ENCODE measurements at places on chromosomes 4 and X. TPM values are rescaled to one million over a fixed set of nuclear protein-coding genes. Genes with fewer than 3 reads are reported as not detected.

ENPEP gene
- total RNA-seq = not detected

DACH2 gene
- total RNA-seq = not detected

SLC10A4 gene
- total RNA-seq = not detected

MAGEB16 gene
- not detected for total RNA-seq

NSD2 gene
- 232 TPM for total RNA-seq

HAUS7 gene
- total RNA-seq = 41.9 TPM

NKX3-2 gene
- not detected for total RNA-seq

MAGEA1 gene
- total RNA-seq = not detected

DNA sequence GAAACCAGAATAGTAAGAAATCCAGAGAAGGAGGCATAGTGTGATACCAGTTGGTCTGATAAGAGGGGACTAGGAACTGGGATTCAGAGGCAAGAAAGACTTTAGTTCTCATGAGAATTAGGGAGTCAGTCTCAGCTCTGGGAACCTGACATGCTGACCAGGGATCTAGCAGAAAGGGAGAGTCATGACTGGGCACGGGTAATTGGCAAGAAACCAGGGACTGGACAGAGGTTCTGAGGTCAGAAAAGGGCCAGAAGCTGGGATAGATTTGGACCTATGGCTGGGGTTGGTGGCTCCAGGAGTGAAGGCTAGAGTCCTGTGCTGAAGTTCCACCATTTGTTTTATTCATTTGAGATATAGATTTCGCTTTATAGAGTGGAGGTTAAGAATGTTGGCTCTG is 110.2 kb upstream of the C1GALT1C1 start:
- no peak overlapping the region for H3K4me3 ChIP-seq
- DNase-seq = no peak
- no peaks in the 10 kb centered on the region for H3K27me3 ChIP-seq
- H3K36me3 ChIP-seq = no peaks in the 10 kb centered on the region

DNA sequence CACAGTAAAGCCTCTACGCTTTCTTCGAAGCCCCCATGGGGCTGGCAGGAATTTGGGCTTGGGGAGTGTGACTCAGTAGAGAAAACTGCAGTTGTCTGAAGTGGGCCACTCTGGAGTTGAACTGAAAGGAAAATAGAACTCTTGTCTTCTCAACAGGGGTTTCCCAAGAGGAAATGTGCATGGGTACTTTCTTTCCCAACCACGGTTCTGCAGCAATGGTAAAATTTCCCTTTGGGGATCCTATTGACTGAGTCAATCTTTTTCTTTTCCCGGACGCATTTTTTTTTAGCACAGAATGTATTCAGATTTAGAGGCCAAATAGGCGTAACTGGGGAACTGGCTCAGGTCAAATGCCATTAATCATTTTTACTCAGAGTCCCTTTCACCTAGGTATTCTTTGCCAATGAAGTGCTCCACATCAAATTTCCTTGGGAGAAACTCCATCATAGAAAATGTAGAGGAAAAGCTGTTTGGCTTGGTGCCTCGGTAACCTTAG is 269.3 kb downstream of the STIM2 start:
- peaks cover 4% of the 10 kb centered on the region for H3K36me3 ChIP-seq
- no peaks in the 10 kb centered on the region for H3K4me1 ChIP-seq
- no peak for DNase-seq
- no peak overlapping the region for H3K4me3 ChIP-seq

DNA sequence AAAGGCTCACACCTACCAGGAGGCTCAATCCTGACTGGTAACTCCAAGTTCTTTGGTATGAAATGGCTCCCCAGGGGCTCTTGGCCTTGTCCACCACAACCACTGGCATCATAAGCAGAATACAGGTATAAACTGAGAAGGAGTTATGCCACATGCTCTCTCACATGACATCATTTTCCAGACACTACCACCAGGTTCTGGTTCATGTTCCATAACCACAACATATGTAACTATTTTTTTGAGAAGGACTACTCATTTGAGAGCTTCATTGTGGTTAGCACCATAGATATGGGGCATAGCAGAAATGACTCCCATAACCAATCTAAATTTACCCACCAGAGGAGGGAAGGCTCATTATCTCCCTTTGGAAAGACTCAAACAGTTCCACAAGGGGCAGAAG is 19.6 kb downstream of the PRDM5 start:
- H3K27me3 ChIP-seq = peaks cover 13% of the 10 kb centered on the region
- no peak overlapping the region for H3K27ac ChIP-seq
- H3K4me3 ChIP-seq = no peak overlapping the region
- peaks cover 7% of the 10 kb centered on the region for H3K4me1 ChIP-seq
- DNase-seq = peak; percentile 22

DNA sequence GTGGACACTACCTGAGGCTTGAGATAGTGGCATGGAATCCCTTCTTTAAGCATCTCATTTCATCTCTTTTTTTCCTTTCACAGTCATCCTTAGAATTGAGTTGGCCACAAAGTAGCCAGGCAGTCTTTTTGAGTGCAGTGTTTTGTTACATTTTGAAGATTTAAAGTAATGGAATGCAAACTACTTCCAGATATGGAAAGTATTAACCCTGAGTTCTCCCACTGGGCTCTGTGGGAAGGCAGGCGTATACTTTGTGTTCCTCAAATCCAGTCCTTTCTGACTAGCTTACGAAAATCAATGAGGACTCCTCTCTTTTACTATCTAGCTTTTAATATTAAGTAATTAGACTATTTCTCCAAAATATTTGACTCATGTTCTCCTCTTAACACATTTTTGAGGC is 29.9 kb downstream of the PCDH10 start:
- H3K27ac ChIP-seq = no peak overlapping the region
- H3K27me3 ChIP-seq = no peaks in the 10 kb centered on the region
- H3K36me3 ChIP-seq = no peaks in the 10 kb centered on the region

GRCh38 chr4:1583051-1583785 is 100.9 kb downstream of the FAM53A start:
- no peaks in the 10 kb centered on the region for H3K36me3 ChIP-seq
- no peak overlapping the region for H3K4me3 ChIP-seq
- DNase-seq = no peak
- peaks cover 4% of the 10 kb centered on the region for H3K4me1 ChIP-seq
- H3K27me3 ChIP-seq = no peaks in the 10 kb centered on the region

- H3K4me1 ChIP-seq = peaks cover 10% of the 10 kb centered on the region
- H3K36me3 ChIP-seq = no peaks in the 10 kb centered on the region
- H3K4me3 ChIP-seq = peak overlapping the region; percentile 73
- H3K27ac ChIP-seq = peak overlapping the region; percentile 47
Measured at GRCh38 chr4:57163530-57164459, 53.6 kb upstream of the IGFBP7 start.

DNA sequence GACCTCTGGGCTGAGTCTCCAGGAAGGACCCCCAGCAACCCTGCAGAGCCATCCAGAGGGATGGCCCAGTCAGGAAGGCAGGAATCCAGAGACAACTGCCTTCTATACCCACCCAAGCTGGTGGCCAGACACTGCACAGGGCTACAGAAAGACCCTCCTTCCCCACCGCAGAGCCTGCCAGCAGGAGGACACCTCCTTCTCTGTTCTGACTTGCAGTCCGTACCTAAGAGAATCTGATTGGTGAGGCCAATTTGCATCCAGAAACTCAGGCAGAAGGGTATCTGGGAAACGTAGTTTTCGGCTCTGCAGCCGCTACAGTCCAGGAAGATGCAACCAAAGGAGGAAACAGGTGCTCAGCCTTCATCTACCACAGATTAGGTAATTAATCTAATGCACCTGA is 155.4 kb upstream of the FRG1 start:
- no peaks in the 10 kb centered on the region for H3K36me3 ChIP-seq
- peaks cover 6% of the 10 kb centered on the region for H3K27me3 ChIP-seq
- no peak overlapping the region for H3K4me3 ChIP-seq

GRCh38 chr4:169791527-169792156 is 33.9 kb upstream of the HPF1 start:
- peaks cover 15% of the 10 kb centered on the region for H3K4me1 ChIP-seq
- H3K36me3 ChIP-seq = no peaks in the 10 kb centered on the region
- DNase-seq = peak; percentile 55

DNA sequence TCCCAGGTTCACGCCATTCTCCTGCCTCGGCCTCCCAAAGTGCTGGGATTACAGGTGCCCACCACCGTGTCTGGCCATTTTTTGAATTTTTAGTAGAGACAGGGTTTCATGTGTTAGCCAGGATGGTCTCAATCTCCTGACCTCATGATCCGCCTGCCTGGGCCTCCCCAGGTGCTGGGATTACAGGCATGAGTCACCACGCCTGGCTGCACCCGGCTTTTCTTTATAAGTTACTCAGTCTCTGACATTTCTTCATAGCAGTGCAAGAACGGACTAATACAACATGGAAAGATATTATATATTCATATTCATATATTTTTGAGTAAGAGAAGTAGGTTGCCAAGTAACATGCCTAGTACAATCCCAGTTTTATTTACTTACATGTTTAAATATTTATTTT is 22.9 kb downstream of the SHROOM3 start:
- DNase-seq = no peak
- no peaks in the 10 kb centered on the region for H3K36me3 ChIP-seq
- H3K27ac ChIP-seq = no peak overlapping the region
- no peak overlapping the region for H3K4me3 ChIP-seq
- H3K27me3 ChIP-seq = peaks cover 10% of the 10 kb centered on the region

DNA sequence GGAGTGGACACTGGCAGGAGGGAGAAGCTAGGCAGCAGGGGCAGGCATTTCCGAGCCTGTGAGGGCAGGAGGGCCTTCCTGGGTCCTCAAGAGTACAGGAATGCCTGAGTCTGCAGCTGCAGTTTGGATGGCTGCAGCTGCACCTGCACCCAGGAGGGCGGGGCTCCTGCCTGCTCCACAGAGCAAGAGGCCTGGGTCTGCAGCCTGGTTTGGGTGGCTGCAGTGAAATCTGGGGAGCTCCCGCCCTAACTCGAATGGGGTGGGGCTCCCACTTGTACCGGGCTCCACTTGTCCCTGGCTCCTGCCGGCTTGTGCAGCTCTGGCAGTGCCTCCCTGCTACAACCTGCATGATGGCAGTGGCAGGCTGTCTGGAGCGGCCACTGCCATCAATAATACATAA is 436.0 kb downstream of the ARHGAP24 start:
- no peaks in the 10 kb centered on the region for H3K4me1 ChIP-seq
- no peaks in the 10 kb centered on the region for H3K27me3 ChIP-seq
- H3K4me3 ChIP-seq = no peak overlapping the region
- DNase-seq = no peak

DNA sequence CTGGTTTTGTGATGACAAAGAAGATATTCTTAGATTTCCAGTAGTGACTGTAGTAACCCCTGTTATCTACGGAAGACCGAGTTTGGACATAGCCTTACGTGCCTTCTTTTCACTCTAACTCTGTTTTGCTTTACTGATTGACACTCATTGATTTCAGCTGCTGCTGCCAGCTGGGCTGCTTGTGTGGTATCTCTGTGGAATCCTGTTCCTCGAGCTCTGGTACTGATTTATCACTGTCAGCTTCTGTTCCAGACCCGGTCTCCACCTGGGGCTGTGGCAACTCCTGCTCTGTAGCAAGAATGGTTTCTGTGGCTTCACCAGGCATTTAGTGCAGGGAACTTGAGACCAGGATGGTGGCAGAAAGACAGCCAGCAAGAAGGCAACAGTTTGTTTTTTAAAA is 24.6 kb upstream of the LAP3 start:
- DNase-seq = no peak
- no peaks in the 10 kb centered on the region for H3K4me1 ChIP-seq
- H3K27me3 ChIP-seq = peaks cover 7% of the 10 kb centered on the region
- H3K27ac ChIP-seq = no peak overlapping the region
- no peaks in the 10 kb centered on the region for H3K36me3 ChIP-seq
- no peak overlapping the region for H3K4me3 ChIP-seq

GRCh38 chr4:30454504-30454903 is 265.7 kb upstream of the PCDH7 start:
- no peak for DNase-seq
- H3K4me3 ChIP-seq = no peak overlapping the region
- no peaks in the 10 kb centered on the region for H3K4me1 ChIP-seq

DNA sequence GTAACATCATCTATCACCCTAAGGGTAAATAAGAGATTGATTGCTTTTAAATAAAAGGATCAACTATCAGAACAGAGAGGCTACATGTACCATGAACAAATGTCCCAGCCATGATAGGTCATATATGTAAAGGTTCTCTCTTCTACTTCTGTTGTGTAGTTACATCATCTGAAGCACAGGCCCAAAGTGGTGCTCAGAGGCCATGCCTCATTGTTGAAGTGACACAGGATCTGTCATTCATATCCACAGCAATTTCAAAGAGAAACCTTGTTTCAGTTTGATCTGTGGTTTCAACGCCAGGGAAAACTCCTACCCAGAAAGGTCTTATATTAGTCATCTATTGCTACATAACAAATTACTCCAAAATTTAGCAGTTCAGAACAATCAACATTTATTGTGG is 269.2 kb upstream of the MAOA start:
- no peaks in the 10 kb centered on the region for H3K36me3 ChIP-seq
- no peak overlapping the region for H3K4me3 ChIP-seq
- H3K27ac ChIP-seq = no peak overlapping the region
- H3K27me3 ChIP-seq = no peaks in the 10 kb centered on the region

GRCh38 chrX:3161681-3162080 is 120.4 kb downstream of the ARSF start:
- H3K4me1 ChIP-seq = no peaks in the 10 kb centered on the region
- H3K27ac ChIP-seq = no peak overlapping the region
- no peak overlapping the region for H3K4me3 ChIP-seq
- no peak for DNase-seq
- H3K27me3 ChIP-seq = no peaks in the 10 kb centered on the region
- no peaks in the 10 kb centered on the region for H3K36me3 ChIP-seq

DNA sequence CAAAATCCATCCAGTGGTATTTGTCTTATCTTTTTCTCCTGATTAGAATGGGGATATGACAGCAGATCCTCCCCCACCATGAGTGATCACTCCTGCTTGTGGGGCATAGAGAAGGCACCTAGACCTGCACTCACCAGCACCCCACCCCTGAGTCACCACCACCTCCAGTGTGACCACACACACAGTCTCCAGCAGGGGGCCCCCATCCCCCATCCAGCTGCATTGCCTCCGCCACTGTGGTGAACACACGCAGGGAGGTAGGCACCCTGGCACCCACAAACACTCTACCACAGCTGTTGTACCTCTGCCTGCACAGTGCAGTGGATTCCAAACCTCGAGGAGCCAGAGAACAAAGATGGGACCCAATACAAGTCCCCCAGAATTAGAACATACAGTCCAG is 9.0 kb upstream of the MAGEA8 start:
- no peak overlapping the region for H3K27ac ChIP-seq
- peaks cover 4% of the 10 kb centered on the region for H3K4me1 ChIP-seq
- H3K36me3 ChIP-seq = no peaks in the 10 kb centered on the region
- peak; percentile 82 for DNase-seq
- peaks cover 3% of the 10 kb centered on the region for H3K27me3 ChIP-seq

DNA sequence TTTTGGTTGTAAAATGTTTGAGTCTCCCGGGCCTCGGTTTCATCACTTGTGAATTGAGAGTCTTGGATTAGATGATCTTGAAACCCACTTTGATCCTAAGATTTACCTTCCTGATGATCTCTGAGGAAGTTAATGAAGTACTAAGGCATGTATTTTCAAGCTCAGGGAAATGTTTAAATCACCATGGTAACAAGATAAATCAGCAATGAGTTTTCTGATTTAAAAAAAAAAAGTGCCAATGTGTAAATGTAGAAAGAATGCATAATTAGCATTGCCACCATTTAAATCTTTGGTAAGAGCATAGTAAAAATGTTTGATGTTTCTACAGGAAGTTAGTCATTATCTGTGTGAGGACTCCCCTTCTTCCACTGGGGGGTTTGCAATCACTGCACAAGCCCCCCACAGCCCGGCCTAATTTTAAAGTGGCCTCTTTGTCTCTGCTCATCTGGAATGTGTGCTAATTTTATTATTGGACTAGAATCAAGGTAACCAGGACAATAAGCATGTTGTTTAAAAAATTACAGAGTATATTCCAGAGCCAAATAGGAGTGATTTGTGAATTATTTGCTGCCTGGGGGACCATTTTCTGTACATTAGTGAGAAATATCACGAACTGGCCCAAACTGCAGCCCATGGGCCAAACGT is 93.6 kb downstream of the SLC34A2 start:
- no peak overlapping the region for H3K4me3 ChIP-seq
- H3K4me1 ChIP-seq = no peaks in the 10 kb centered on the region
- no peak for DNase-seq
- no peak overlapping the region for H3K27ac ChIP-seq
- no peaks in the 10 kb centered on the region for H3K27me3 ChIP-seq
